Cardiac fibroblast (primary cell): ENCODE measurements at places on chromosomes 1 and 21.

- DNase-seq, result peak; percentile 93
These were observed 13.2 kb upstream of the A3GALT2 start for GRCh38 chr1:33334081-33334552.

- no peak for DNase-seq
These were observed 33.9 kb downstream of the CSF1 start for GRCh38 chr1:109944541-109944940.

GRCh38 chr1:165851034-165851658 is 23.7 kb downstream of the UCK2 start:
- peak; percentile 76 for DNase-seq

DNA sequence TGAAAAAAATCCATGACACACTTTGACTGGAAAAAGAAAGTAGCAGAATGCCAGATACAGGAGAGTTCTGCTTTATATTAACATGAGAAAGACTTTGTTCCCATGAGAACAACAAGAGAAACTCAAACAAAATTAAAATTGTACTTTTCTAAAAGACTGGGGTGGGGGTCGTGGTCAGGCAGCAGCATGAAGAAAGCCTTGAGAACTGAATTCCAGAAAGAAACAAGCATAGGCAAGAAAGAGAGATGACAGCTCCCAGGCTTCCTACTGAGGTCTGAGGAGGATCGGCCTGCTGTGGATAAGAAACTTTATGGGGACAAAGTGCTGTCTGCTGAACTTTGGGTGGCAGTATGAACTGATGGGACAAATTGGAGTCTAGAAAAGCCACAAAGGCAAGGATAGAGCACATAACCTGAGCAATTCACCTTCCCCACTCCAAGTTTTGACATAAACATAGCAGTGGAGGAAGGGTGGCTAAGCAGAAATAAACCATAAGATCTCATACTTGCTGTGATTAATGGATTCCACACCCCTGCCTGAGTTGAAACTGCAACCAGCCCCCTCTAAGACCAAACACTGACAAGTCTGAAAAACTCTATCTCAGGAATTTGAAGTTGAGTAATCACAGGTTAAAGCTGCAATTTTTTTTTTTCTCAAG is 43.7 kb downstream of the COL6A1 start:
- DNase-seq, result peak; percentile 68

GRCh38 chr1:110082477-110082876 is 12.0 kb upstream of the ALX3 start:
- DNase-seq, result no peak

DNA sequence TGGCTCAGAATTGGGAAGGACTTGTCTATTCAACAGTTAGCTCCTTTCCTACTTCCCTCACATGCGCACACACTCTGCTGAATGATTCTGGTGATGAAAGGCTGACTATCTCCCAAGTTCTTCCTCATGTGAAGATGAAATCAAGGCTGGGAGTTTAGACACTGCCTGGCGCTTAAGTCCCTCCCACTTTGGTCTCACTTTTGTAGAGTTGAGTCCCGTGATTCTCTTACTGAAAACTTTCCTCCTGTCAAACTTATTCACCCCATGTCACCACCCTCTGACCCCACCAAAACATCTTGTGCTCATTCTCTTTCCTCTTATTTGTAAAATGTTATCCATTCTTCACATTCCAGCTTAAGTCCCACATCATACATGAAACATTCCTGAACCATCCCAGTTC is 8.4 kb upstream of the MRPS6 start:
- DNase-seq, result no peak

DNA sequence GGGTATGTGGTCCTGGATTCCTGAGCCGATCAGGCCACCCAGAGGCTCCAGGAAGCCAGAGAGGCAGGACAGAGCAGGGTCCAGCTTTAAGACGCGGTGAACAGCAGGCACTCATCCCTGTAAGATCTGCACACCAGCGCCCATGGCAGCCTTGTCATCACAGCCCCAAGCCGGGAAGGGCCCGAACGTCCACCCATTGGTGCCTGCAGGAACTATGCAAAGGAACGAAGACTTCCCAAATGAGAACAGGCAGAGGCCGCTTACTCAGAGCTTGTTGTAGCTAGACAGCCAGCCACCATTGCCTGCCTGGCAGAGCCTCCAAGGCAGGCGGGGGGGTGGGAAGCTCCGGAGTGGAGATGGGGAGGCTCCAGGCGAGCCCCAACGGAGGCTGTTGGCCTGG is 12.1 kb upstream of the ARHGEF16 start:
- no peak for DNase-seq

DNA sequence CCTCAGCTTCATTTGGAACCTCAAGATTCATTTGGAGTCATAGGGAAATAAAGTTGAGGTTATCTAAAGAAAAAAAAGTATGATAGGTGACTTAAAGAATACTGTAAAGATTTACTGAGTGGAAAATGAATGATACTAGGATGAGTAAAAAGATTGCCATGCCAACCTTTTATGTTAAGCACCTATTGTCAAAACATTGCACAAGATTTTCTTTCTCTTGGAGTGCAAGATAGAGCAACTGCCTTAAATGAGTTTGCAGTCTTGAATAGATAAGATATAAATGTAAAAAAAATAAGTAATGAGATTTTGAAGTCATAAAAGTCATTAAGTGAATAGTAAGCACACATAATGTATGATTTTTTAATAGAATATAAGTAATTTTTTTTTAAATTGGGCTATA is 5.1 kb upstream of the ANGPTL1 start:
- no peak for DNase-seq

GRCh38 chr1:184072376-184072775 is 20.8 kb downstream of the TSEN15 start:
- no peak for DNase-seq

- no peak for DNase-seq
These were observed 1.7 kb upstream of the TRIM33 start for GRCh38 chr1:114512595-114513280.

DNA sequence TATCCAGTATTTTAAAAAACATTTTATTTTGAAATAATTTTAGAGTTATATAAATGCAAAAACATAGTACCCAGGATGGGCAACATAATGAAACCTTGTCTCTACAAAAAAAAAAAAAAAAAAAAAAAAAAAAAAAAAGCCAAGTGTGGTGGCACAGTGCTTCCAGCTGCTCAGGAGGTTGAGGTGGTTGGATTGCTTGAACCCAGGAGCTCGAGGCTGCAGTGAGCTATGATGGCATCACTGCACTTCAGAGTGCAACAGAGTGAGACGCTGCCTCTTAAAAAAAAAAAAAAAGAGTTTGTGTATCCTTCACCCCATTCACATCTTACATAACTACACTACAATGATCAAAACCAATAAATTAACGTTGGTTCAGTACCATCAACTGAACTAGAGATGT is 115.6 kb upstream of the KIF26B start:
- no peak for DNase-seq

- DNase-seq, result no peak
These were observed 1.2 kb upstream of the RGS18 start for GRCh38 chr1:192157067-192157466.

GRCh38 chr1:244918421-244919319 is 54.3 kb upstream of the HNRNPU start:
- peak; percentile 17 for DNase-seq

DNA sequence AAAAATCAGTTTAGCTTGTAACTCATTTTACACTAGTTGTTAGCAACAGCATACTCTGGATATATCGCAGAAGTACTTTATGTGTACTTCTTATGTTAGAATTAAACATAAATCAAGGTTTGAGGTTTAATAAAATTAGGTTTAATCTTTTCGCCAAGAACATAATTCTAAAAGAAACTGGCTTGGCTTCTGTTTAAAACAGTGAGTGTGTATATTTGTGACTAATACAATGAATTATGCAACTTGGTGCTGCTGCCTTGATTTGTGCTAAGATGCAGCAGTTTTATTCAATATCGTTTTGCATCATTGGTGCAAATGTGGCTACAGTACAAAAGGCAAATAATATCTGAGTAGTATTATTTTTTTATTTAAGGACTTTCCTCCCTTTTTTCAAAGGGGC is 44.8 kb downstream of the USP25 start:
- peak; percentile 55 for DNase-seq
